ENCODE measurements at places on chromosomes 3 and 15.

DNA sequence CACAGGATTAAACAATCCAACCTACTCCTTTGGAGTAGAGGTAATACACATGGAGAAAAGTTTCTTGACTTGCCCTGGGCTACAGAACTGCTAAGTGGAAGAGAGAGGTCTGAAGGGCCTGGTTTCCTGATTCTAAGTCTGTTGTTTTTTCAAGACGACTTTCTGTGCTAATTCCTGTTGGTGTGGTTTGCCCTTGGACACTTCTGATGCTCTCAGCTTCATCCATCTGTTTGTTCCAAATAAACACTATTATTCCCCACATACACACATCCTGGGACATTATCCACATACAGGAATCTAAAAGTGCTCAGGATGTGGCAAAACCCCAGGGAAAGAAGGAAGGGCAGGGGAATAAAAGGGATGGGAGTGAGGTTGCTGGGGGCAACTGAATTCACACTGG is 393.5 kb upstream of the TBL1XR1 start:
- DNase-seq: no peak

GRCh38 chr3:128547368-128547987 is 54.5 kb upstream of the GATA2 start:
- no peak for DNase-seq

- no peak for DNase-seq
These were observed 2.8 kb downstream of the BCL2L10 start for GRCh38 chr15:52109559-52110451.

GRCh38 chr3:159988617-159989271 is at the start of gene IL12A:
IL12A (plus strand) TSS chr3:159988835.
- DNase-seq: peak; percentile 87

GRCh38 chr3:42502429-42503250 is at the start of gene VIPR1:
VIPR1 (plus strand) TSS chr3:42502643; CDS start chr3:42502736, 93 bp downstream.
- peak; percentile 94 for DNase-seq

DNA sequence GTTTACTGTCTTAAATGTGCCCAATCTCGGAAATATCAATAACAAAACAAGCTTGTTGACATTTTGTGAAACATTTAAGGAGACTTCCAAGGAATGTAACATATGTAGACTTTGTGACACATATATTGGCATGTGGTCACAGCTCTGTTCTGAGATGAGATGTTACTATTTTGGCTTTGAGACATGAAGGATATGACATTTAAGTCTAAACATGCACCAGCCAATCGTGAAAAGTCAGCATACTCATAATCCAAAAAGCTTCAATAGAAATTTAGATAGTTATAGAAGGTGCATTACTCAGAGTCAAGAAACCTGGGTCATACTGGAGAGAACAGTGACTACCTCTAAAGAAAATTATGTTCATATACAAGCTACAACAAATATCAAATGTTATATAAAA is 13.4 kb downstream of the COMMD2 start:
- DNase-seq: no peak

- no peak for DNase-seq
These were observed 22.2 kb upstream of the NRROS start for GRCh38 chr3:196617256-196617655.

DNA sequence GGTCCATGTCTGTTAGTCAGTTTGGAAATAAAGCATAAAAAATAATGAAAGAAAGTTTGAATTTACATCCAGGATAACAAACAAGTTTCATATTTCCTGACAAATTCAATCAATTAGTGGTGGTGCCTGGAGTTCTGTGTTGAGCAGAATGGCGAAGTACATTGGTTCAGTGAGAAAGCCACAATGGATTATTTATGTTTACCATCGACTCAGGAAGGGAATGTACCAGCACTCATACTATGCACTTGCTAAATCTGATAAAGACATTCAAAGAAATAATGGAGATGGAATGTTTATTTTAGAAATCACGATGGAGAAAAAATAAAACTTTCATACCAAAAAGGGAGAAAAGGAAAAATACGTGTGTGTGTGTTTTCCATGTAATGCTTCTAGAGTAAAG is 45.3 kb upstream of the MME start:
- DNase-seq: no peak

All from head of caudate nucleus (tissue), 42 donors.